ENCODE measurements at places on chromosomes 5 and 9.
A peak's percentile ranks its signal among the peaks of the same experiment; 100 is the strongest.

GRCh38 chr5:125049721-125050702, 303.6 kb upstream of the ZNF608 start:
- no peak for DNase-seq

- no peak for DNase-seq
Observed at GRCh38 chr5:73303148-73304079, 130.4 kb downstream of the TMEM174 start.

- DNase-seq = no peak
Observed at GRCh38 chr9:124855566-124855943, 2.3 kb downstream of the WDR38 start.

DNA sequence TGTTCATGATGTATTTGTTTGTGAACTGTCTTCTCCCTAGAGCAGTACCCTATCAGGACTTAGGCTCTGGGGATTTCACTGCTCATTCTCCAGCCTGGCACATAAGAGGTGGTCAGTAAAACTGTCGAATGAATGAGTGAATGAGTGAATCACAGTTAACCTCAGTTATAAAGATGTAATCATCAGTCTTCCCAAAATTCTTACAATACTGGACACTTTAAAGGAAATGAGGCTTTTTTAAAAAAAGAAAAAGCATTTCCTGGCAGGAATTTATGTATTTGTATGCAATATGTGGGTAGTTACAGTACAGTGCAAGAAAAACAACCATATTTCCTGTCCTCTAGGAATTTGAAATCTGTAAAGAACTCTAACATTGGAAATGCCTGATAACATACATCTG, 59.6 kb downstream of the RAI14 start:
- no peak for DNase-seq

- no peak for DNase-seq
Observed at GRCh38 chr5:91224969-91225368, 158.1 kb downstream of the ARRDC3 start.

- no peak for DNase-seq
Observed at GRCh38 chr9:127732444-127732843, 2.6 kb downstream of the TOR2A start.

DNA sequence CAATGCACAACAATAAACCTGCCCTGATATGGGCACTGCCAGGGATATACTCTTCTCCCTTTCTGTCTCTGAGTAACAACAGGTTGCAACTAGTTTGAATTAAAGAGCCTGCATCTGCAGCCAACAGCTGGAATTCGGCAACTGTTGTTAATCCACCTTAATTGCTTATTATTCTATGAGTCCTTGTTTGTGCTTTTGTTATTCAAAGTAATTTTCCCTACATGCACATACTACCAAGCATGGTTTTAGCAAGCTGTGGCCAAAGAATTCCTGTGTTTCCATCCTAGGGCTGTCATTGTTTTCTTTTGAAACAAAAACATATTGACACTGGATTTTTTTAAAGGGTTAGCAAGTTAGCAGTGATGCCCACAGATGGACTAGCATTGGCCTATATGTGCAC, 171.5 kb downstream of the EFNA5 start:
- no peak for DNase-seq

DNA sequence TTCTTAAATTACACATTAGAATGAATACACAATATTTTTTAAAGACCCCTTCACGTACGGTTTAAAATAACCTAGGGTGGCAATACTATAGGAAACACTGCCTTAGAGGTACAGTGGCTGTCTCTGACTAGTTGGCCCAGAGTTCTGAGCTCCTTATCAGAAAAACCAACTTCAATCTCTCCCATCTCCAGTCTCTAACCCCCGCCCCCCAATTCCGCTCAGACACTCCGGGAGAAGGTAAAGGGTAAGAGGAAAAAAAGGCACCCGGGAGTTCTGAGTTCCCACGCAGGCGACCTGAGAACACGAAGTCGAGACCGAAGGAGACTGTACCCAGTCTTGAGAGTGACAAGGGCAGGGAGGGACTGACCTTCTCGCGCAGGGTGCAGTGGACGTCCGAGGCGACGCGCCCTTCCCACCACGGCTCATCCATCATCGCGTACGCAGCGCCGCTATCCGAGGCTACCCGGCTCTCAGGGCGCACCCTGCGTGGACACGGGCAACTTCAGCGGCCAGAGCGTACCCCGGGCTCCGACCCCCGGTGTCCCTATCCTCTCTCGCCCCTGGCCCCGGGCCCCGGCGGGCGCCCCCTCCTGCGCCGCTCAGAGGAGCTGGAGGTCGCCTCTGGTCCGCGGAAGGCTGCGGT, 752 bp downstream of the CCNJL start:
- DNase-seq = no peak

- no peak for DNase-seq
Observed at GRCh38 chr9:93942161-93942560, 13.0 kb downstream of the BARX1 start.

- DNase-seq = no peak
Observed at GRCh38 chr9:104993291-104993963, 65.5 kb upstream of the ABCA1 start.

DNA sequence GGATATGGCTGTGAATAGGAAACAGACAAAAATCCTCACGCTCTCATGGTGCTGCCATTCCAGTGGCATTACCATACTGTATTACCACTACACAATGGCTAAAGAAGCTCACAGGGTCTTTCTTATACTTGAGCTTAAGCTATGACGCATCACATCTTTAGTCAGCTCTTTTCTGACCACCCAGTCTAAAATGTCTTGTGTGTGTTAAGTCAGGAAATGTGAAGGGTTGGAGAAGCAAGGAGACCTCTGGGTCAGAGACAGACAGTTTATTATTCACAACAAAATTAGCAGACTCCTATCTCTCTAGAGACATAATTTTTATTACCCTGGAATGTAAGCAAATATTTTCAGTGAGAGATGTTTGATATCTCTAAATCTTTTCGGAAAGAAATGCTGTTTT, 1583.2 kb upstream of the WWC1 start:
- no peak for DNase-seq

GRCh38 chr9:137294681-137295237, 7.3 kb downstream of the NRARP start:
- no peak for DNase-seq

DNA sequence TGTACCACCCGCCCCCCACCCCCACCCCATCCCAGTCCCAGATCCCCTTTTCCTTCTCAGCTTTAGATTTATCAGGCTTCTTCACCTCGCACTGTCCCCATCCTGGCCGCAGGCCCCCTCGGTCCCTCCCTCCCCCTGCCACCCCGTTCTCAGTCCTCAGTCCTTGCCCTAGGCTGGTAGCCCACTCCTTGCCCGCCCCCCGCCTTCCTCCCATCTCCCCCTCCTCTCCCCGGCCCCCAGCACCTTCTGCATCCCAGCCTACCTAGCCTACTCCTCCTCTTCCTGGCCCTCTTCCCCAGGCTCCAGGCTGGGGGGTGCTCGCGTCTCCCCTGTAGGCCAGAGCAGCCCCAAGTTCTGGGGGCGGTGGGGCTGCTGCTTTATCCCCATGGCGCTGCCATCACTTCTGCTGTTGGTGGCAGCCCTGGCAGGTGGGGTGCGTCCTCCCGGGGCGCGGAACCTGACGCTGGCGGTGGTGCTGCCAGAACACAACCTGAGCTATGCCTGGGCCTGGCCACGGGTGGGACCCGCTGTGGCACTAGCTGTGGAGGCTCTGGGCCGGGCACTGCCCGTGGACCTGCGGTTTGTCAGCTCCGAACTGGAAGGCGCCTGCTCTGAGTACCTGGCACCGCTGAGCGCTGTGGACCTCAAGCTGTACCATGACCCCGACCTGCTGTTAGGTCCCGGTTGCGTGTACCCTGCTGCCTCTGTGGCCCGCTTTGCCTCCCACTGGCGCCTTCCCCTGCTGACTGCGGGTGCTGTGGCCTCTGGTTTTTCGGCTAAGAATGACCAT, 828 bp downstream of the NPR2 start:
- DNase-seq = no peak

GRCh38 chr9:124390794-124391658, 24.2 kb downstream of the PSMB7 start:
- DNase-seq = no peak

- no peak for DNase-seq
Observed at GRCh38 chr5:149437391-149438040, 58.4 kb upstream of the IL17B start.

DNA sequence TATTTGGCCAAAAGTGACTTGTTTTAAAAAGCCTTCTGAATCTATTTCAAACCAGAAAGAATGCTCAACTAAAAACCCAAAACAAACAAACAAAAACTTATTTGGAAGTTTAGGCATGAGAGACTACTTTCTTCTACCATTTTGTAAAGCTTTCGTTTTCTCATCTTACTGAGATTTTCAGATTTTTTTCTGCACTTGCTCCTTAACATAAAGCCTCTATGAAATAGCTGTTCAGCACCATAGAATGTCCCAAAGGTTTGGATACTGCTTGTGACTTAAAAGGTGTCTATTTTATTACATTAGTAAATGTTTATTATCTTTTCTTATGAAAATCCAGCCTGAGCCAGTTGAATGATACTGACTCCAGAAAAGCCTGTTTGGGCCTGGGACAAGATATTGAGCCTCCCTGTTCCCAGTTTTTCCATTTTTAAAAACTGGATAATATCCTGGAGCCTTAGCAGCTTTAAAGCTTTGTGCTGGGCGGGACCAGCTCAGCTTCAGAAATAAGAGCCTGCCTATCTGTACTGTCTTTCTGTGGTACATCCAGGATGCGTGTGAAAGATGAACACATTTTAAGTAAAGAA, 292.6 kb downstream of the ZSWIM6 start:
- DNase-seq = no peak

GRCh38 chr5:59361454-59361853, 532.1 kb downstream of the PDE4D start:
- DNase-seq = no peak

- DNase-seq = peak; percentile 18
Observed at GRCh38 chr5:80754900-80755299, 100.1 kb upstream of the DHFR start.

DNA sequence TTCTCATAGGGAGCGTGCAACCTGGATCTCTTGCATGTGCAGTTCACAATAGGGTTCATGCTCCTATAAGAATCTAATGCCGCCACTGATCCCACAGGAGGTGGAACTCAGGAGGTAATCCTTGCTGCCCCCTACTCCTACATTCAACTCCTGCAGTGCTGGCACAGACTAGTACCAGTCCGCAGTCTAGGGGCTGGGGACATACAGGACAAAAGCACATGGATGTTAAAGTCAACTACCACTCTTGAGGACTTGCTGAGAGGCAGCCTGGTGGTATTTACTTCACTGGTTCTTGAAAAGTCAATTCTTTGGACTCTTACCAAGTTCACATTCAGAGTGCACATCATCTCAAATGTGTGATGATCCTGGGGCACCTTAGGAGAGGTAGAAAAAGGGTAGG, 33.0 kb downstream of the MTMR12 start:
- DNase-seq = no peak

GRCh38 chr9:12777121-12778022, 2.6 kb downstream of the LURAP1L start:
- DNase-seq = no peak
